OCI-M1 (cell line): ENCODE measurements at places on chromosomes 1 and 21.

- no peak for DNase-seq
These were observed 22.1 kb upstream of the ATF3 start for GRCh38 chr1:212586206-212587015.

DNA sequence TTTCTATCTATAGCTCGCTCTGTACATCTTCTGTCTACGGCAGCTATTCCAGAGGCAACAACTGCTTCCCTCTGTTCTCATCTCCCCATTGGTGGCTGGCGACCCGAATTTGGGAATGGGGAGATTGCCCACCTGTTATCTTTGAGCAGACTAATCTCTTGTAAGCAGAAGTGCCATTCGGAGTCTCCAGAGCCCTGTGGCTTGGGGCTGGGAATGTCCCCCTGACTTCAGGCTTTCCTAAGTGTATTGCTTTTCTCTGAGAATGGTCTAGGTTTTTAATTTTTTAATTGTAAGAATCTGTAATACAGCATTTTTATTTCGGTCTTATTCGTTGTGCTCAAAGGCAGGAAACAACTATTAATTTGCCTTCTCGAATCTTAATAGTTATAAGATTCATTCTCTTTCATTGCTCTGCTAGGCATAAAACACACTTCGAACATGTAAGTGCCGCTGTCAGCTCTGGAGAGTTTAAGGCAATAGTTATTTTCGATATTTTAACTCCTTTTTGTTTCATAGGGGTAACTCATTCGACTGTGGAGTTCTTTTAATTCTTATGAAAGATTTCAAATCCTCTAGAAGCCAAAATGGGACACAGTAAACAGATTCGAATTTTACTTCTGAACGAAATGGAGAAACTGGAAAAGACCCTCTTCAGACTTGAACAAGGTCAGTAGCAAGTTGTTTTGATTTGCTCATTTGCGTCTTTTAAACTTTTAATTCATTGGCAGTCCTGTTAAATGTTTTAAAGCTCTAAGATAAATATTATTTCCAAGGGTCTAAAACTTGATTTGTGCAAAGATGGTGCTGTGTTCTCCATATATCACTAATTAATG, 514 bp downstream of the AGL start:
- peak; percentile 63 for DNase-seq

DNA sequence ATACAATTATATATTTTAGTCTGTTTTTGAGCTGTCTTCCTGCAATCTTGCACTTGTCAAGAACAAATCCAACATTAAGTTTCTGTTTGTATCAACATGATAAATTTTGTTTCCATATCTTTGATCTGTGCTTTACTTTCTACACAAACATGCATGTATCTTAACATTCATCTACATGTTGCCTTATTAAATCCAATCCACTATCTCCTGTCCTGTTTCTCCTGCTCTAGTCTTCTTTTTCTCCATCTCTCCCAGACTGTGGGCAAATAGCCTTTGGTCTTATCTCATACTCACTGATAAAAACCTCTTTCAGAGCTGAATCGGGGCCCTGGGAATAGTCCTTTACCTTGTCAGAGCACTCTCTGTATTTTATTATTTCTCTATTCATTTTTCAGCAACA, 101.3 kb downstream of the PLPPR4 start:
- DNase-seq, result no peak

DNA sequence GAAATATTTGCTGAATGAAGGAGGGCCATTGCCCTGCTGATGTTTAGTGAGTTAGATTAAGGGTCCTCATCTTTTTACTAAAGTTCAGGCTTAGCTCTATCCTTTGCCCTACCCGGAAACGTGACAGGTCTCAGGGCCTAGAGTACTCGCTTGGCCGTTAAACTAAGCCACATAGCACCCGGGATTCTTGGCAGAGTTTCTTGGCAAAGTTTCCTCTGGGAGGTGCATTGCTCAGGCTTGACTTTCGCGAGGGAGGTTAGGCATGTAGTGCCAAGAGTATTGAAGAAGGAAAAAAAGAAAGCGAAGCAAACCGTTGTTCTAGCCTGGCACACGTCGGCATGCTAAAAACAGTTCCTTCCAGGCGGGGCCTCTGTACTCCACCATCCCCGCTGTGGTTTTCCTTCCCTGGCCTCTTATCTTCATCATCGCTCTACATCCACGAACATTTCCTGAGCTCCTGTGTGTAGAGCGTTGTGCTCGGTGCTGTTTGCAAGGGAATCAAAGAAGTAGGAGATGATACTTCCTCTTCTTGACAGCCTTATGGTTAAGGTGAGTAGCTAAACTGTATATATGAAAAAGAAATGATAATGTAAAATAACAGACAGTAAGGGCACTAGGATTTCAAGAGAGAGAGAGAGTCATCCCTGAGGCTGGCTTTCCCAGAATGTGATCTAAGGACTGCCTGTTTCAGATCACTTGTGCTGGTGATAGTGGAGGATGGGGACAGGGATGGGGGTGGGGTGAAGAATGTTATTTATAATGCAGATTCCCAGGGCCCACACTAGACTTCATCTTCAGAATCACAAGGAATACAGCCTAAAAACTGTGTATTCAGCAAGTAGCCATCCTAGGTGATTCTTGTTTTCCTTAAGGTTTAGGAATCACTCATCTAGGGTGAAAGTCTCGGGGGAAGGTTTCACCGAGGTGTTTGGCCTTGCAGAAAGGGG, 18.8 kb downstream of the RNF220 start:
- no peak for DNase-seq

DNA sequence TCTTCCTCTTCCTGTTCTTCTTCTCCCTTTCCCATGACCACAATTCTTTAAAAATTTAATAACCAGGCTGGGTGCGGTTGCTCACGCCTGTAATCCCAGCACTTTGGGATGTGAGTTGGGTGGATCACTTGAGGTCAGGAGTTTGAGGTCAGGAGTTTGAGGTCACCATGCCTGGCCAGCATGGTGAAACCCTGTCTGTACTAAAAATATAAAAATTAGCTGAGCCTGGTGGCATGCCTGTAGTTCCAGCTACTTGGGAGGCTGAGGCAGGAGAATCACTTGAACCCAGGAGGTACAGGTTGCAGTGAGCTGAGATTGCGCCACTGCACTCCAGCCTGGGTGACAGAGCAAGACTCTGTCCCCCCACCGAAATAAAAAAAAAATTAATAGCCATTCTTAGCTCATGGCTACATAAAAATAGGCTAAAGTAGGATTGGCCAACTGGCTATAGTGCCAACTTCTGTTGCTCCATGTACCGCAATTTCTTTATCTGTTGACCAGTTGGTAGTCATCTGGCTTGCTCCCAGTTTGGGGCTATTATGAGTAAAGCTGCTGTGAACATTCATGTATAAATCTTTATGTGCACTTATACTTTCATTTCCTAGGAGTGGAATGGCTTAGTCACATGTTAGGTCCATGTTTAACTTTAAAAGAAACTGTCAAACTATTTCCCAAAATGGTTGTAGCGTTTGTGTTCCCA, 136.3 kb downstream of the PEX14 start:
- no peak for DNase-seq

DNA sequence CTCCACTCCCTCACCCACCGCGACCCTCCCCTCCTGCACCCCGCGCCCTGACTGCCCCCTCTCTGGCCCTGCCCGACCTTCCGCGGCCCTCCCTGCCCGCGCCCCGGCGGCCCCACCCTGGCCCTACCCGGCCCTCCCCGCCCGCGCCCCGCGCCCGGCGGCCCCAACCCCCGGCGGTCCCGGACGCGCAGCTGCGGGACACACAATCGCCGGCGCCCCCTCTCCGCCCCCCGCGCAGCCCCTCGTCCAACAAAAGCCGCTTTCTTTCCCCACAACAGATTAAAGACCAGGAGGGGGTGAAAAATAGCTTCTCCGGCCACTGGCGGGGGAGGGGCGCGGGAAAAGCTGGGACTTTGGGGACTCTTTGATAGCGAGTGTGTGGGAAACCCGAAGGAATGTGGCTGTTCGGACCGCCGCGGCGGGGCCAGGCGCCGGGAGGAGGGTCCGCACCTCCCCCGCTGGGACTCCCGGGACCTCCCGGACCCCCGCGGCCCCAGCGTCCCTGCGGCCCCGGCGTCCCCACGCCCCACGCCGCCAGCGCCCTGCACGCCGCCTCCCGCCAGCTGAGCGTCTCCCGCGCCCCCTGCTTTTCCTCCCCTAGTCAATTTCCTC, 8.8 kb upstream of the ID3 start:
- DNase-seq, result no peak

DNA sequence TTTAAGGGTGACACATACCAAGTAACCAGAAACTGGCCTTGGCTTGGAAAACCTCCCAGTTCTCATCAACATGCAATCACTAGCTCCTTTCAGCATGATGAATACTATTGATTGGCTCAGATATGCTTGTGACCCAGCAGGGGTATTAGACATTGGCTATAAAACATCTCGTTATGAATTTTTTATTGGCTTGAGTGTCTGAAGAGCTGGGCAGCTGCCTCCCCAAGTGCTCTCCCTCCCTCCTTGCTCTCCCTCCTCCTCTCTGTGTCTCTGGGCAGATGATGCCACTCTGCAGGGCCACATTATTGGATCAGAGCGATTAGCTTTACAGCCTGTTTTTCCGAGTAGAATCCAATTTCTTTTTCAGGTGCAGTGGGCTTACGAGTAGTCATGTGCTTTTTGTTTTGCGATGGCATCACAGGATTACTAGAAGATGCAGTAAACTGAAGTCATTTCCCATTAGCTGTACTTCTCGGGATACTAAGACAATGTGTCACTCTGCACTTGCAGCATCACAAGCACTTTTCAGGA, 79.3 kb upstream of the ATF3 start:
- no peak for DNase-seq

GRCh38 chr1:220926146-220926545, 46.9 kb downstream of the HLX start:
- DNase-seq, result no peak

DNA sequence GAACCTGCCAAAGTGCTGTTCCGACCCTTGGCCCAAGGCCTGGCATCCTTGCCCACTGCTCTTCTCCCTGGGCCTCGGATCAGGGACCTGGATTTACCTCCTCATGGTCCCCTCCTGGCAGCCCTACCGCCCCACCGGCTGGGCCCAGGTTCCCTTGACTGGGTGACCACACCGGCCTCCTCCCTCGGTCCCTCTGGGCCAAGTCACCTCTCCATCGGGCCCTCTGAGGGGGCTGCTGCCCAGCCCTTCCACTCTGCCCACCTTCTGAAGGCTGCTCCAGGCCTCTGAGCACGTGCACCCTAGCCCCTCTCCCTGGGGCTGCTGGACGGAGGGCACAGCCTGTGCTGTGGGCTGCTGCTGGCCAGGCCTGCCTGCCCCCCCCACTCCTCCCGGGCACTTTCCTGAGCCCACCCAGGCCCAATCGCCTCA, 9.3 kb upstream of the MMEL1 start:
- DNase-seq, result no peak

- peak; percentile 84 for DNase-seq
These were observed 77.7 kb downstream of the TOMM20 start for GRCh38 chr1:235050911-235051360.

DNA sequence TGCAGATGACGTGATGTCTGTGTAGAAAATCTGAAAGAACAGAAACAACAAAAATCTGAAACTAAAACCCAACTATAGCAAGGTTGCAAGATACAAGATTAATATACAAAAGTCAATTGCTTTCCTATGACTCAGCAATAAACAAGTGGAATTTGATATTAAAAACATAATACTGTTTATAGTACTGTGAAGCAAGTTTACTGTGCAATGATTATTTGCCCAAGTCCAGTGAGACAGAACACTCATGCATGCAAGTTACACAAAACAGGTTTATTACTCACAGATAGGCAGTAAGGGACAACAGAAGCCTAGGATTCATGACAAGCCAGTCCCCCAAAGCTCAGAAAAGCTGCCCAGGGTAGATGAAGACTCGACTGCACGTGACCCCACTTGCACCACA, 62.4 kb upstream of the RAB4A start:
- DNase-seq, result no peak

GRCh38 chr21:46189213-46189958, 5.1 kb upstream of the SPATC1L start:
- no peak for DNase-seq

DNA sequence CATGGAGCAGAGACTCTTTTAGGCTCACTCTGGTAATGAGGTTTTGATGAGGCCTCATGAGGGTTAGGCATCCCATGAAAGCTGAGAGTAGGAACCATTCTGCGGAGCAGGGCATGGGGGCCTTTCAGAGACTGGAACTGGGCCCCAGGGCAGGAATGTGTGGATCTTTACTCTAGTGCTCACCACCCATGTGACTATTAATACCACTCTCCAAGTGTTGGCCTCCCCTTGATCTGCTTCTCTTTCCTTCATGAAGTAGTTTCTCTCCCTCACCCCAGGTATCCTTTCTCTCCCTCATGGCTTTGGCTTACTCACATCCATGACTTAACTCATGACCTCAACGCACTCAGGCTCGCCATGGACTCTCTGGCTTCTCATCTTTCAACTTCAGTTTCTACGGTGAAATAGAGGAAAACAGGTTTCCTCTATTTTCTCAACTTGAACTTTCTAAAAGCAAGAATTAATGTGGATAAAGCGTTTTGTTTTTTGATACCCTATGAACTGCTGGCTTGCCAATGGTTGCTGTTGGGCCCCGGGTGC, 50.5 kb upstream of the GADD45A start:
- DNase-seq, result no peak

DNA sequence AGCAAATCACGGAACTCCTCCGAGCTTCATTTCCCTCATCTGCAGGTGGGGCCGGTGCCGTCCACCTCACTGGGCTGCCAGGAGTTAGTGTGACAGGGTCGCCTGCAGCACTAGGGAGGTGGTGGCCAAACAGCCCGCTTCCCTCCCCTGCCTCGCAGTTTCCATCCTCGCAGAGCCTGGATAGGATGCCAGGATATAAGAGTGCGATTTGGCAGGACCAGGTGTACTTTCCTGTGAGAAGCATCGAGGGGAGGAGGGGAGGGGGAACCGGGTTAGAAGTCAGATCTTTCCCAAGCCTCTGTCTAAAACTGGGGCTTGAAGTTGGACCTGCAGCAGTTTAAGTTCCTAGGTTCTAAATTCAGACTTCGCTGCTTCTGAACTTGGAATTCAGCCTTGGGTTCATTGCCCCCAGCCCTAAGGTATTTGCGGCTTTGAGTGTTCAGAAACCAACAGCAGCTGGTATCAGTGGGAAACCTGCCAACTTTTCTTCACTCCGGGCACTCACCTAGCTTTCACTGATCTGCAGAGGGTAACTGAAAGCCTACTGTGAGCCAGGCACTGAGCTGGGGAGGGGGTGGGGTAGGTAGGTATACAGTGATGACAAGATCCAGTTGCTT, 1.7 kb upstream of the JUN start:
- DNase-seq, result no peak

DNA sequence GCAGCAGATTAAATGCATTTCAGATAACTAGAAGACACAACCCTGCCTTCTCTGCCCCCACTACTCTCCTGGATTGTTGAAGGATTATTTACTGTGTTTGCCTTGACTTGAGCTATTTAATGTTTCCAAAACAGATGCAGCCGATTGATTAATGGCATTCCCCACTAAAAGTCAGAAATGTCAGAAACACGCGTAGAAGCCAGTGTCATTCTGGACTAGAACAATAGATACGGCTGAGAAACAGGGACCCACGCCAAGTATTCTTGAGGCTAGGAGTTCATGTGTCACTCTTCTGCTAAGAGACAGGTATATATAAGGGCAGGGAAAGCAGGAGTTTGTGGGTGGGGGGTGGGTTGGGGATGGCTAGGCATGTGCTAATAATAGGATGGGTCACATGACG, 366.7 kb upstream of the PROX1 start:
- DNase-seq, result no peak

GRCh38 chr1:223230161-223230881, 87.3 kb upstream of the TLR5 start:
- peak; percentile 32 for DNase-seq
